ENCODE measurements at places on chromosomes 4 and X.

GRCh38 chrX:21174439-21174838 lies 199.8 kb upstream of the CNKSR2 start:
- H3K27me3 ChIP-seq, result no peaks in the 10 kb centered on the region
- no peak overlapping the region for H3K27ac ChIP-seq
- H3K4me1 ChIP-seq, result no peaks in the 10 kb centered on the region
- no peaks in the 10 kb centered on the region for H3K36me3 ChIP-seq
- no peak overlapping the region for H3K4me3 ChIP-seq

GRCh38 chr4:113256946-113257345 lies 207.5 kb downstream of the ANK2 start:
- no peak overlapping the region for H3K27ac ChIP-seq
- DNase-seq, result no peak
- no peaks in the 10 kb centered on the region for H3K27me3 ChIP-seq
- no peaks in the 10 kb centered on the region for H3K36me3 ChIP-seq
- H3K4me1 ChIP-seq, result no peaks in the 10 kb centered on the region

DNA sequence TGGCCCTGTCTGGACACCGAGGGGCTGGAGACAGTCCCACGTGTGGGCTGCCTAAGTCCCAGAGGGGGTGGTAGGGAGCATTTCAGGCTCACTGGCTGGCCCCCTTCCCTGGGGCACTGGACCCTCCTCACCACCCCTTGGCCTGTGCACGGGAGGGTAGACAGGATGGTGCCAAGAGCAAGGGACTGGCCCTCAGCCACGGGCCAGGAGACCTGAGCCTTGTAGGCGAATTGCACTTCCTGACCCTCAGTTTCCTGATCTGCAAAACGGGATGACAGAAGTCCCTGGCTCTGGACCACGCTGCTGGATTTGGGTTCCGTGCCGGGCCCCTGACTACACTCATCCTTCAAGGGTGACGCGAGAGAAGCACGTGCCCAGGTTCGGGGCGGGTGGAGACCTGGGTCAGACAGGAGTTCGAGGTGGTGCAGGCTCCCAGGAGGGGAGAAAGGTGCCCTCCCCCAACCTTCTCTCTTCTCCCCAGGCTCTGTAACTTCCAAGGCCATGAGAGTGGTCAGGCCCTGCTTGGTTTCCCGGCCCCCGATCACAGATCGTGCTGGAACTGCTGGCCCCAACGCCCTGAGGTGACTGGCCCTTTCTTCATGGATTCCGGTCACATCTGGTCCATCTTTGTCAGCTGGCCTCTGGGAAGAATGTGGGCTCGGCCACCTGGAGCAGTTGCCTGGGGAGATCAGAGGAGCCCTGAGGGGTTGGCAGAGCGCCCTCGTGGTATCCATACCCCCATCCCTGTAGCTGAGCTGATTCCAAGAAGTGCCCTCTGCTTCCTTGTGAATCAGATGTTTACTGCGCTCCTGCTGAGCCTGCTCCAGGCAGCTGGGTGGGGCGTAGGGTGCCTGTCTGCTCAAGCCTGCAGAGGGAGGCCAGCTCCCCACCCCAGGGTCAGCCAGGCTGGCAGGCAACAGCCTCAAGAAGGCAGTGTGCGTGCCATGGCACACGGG lies 3.3 kb downstream of the SH3BP2 start:
- no peak for DNase-seq
- H3K27ac ChIP-seq, result no peak overlapping the region
- no peak overlapping the region for H3K4me3 ChIP-seq
- peaks cover 33% of the 10 kb centered on the region for H3K4me1 ChIP-seq
- no peaks in the 10 kb centered on the region for H3K36me3 ChIP-seq

GRCh38 chr4:184434501-184435066 lies 39.8 kb downstream of the IRF2 start:
- H3K27ac ChIP-seq, result no peak overlapping the region
- DNase-seq, result no peak
- no peaks in the 10 kb centered on the region for H3K36me3 ChIP-seq
- H3K4me1 ChIP-seq, result peaks cover 11% of the 10 kb centered on the region
- no peaks in the 10 kb centered on the region for H3K27me3 ChIP-seq
- H3K4me3 ChIP-seq, result no peak overlapping the region

DNA sequence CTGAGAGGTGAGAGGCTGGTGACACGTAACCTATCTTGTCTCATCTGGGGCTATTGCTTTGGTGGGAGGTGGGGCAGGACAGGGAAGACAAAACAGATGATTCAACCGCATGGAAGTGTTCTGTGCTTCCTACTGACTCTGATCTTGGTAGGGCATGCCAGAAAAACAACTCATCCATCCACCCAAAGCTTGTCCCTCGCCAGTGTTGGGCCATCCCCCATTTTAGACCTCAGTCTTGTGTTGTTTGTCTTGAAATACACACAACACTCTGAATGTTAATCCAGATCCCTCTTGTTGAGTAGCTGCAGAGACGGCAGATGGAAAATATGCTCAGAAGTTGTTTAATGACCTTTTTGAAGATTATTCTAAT lies 377 bp downstream of the CHRNA9 start:
- no peak overlapping the region for H3K27ac ChIP-seq
- H3K36me3 ChIP-seq, result no peaks in the 10 kb centered on the region
- no peak for DNase-seq
- H3K4me3 ChIP-seq, result no peak overlapping the region
- H3K27me3 ChIP-seq, result no peaks in the 10 kb centered on the region
- H3K4me1 ChIP-seq, result no peaks in the 10 kb centered on the region

DNA sequence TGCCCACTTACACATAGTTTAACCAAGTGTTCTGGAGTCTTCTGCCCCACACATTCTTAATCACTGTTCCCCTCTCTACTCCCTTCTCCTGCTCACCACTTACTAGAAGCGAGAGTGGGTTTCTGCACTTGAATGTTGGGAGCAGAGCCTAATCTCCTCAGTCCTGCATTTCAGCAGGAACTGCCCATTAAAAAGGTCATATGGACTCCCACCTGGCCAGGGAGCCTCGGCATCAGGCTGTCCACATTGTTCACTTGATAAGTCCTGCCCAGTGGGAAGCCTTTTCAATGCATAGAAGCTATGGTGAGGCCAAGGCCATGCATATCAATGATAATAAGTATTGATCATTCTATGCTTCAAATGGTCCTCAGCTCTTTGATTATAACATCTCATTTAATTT lies 144.3 kb downstream of the LDB2 start:
- H3K4me1 ChIP-seq, result no peaks in the 10 kb centered on the region
- H3K4me3 ChIP-seq, result no peak overlapping the region
- H3K27ac ChIP-seq, result no peak overlapping the region
- H3K36me3 ChIP-seq, result no peaks in the 10 kb centered on the region
- H3K27me3 ChIP-seq, result no peaks in the 10 kb centered on the region

DNA sequence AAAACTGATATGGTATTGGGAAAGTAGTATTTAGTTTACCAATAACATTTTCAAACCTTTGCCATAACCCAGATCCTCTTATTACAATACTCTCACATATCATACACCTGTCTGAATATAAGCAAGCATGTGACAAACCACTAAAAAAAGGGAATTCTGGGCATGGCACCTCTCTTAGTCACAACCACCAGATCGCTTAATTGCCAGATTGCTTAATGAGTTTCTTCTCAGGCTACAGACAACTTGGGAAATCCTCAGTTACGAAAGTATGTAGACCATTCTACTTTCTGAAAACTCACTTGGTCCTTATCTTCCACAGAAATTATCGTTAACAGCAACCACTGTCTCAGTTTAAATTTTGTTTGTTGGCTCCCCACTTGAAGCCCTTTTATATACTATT lies 2.1 kb downstream of the NAF1 start:
- no peak for DNase-seq
- no peaks in the 10 kb centered on the region for H3K27me3 ChIP-seq
- peaks cover 45% of the 10 kb centered on the region for H3K36me3 ChIP-seq
- H3K4me3 ChIP-seq, result peak overlapping the region; percentile 75

DNA sequence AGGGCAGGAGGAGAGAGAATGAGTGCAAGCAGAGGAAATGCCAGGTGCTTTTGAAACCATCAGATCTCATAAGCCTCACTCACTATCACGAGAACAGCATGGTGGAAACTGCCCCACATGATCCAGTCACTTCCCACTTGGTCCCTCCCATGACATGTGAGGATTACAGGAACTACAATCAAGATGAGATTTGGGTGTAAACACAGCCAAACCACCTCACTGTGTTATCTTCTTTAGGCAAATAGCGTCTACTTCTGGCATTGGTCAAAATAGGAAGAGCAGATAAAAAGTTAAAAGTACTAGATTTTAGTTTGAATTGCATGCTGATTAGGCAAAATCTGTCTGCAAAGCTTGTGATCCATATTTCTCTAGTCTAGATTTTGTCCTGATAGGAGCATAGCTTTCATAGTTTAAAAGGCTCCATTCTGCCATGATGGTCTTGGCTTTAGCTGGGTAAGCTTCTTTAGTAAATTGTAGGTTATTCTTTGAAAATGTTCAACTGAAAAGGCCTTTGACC lies 267.5 kb downstream of the NKX6-1 start:
- no peak overlapping the region for H3K27ac ChIP-seq
- no peak overlapping the region for H3K4me3 ChIP-seq
- no peak for DNase-seq
- no peaks in the 10 kb centered on the region for H3K4me1 ChIP-seq
- H3K36me3 ChIP-seq, result no peaks in the 10 kb centered on the region

- H3K27ac ChIP-seq, result no peak overlapping the region
- H3K27me3 ChIP-seq, result no peaks in the 10 kb centered on the region
- no peaks in the 10 kb centered on the region for H3K4me1 ChIP-seq
- peak; percentile 84 for DNase-seq
Measured at GRCh38 chr4:17324386-17324830, 187.5 kb downstream of the QDPR start.

DNA sequence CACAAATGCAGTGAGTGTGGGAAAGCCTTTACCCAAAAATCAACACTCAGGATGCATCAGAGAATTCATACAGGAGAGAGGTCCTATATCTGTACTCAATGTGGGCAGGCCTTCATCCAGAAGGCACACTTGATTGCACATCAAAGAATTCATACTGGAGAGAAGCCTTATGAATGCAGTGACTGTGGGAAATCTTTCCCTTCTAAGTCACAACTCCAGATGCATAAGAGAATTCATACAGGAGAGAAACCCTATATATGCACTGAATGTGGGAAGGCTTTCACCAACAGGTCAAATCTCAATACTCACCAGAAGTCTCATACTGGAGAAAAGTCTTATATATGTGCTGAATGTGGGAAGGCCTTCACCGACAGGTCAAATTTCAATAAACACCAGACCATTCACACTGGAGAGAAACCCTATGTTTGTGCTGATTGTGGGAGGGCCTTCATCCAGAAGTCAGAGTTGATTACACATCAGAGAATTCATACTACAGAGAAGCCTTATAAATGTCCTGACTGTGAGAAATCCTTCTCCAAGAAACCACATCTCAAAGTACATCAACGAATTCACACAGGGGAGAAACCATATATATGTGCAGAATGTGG lies 79.3 kb downstream of the ZNF81 start:
- peaks cover 11% of the 10 kb centered on the region for H3K36me3 ChIP-seq
- H3K4me1 ChIP-seq, result no peaks in the 10 kb centered on the region
- no peak for DNase-seq
- no peak overlapping the region for H3K4me3 ChIP-seq
- no peaks in the 10 kb centered on the region for H3K27me3 ChIP-seq
- no peak overlapping the region for H3K27ac ChIP-seq

- no peaks in the 10 kb centered on the region for H3K27me3 ChIP-seq
- no peaks in the 10 kb centered on the region for H3K4me1 ChIP-seq
- no peak within 1 kb of the TSS for H3K27ac ChIP-seq
Measured at GRCh38 chr4:37244583-37245390, at the start of gene NWD2. TSS of gene NWD2 (plus strand) at chr4:37244743. CDS start at chr4:37245068, 325 bp downstream.

DNA sequence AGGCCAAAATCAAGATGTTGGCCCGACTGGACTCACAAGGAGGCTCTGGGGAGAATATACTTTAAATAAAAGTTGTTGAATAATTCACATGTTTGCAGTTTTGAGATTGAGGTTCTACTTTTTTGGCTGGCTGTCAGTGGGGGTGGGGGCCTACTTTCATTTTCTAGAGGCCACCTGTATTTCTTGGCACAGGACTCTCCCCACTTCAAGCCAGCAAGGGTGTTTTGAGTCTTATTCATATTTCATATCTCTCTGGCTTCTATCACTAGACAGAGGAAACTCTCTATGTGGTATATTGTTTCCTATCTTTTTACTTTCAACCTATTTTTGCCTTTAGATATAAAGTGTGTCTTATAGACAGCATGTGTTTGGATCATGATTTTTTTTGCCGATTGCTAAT lies 266.4 kb downstream of the PRR32 start:
- H3K27ac ChIP-seq, result no peak overlapping the region
- H3K4me3 ChIP-seq, result no peak overlapping the region

DNA sequence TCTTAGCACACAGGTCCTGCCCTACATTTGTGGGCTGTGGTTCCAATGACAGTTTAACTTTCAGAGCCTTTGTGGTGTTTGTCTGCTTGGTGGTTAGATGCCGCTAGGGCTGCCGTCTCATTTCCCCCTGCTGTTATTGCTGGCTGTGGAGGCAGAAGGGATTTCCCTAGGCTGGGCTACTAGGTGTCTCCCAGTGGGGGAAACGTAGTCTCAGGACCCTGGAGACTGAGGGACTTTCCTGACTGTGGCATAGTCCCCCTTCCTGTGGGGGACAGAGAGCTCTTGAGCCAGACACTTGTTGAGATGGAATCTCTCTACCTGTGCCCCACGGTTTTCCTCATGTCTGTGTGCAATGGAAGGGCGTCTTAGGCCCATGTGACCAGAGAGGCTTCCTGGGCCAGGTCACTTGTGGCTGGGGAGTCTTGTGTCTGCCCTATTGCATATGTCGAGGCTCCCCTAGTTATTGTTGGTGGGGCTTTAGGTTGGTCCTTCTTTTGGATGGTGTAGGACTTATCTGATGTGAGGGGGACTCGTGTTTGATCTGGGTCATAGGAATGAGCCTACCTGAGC lies 68.2 kb downstream of the ARHGAP10 start:
- H3K4me3 ChIP-seq, result no peak overlapping the region
- H3K36me3 ChIP-seq, result no peaks in the 10 kb centered on the region
- H3K27ac ChIP-seq, result no peak overlapping the region
- DNase-seq, result no peak

- H3K4me1 ChIP-seq, result no peaks in the 10 kb centered on the region
- no peak overlapping the region for H3K4me3 ChIP-seq
- no peaks in the 10 kb centered on the region for H3K36me3 ChIP-seq
- H3K27ac ChIP-seq, result no peak overlapping the region
- no peaks in the 10 kb centered on the region for H3K27me3 ChIP-seq
Measured at GRCh38 chr4:8542776-8543525, 37.2 kb upstream of the GPR78 start.

DNA sequence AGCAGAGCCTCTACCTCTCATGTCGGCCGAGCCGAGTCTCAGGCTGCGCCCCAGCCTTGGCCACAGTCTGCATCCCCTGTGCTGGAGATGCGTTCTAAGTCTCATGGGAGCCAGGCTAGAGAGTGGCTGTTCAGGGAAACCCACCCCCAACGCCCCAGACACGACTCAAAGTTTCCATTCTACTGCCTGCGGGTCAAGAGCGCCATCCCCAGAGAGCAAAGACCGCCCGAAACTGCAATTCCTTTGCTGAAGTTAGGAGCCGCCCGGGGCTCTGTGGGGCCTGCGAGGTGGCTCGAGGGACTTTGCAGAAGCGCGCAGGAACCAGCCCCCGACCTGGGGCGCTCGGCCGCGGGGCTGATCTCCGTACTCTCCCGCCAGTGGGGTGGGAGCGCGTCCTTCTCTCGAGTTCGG lies 10.0 kb upstream of the ELF4 start:
- peak overlapping the region; percentile 60 for H3K4me3 ChIP-seq
- H3K27me3 ChIP-seq, result no peaks in the 10 kb centered on the region
- no peak overlapping the region for H3K27ac ChIP-seq
- no peaks in the 10 kb centered on the region for H3K36me3 ChIP-seq
- H3K4me1 ChIP-seq, result peaks cover 36% of the 10 kb centered on the region
- DNase-seq, result peak; percentile 68

GRCh38 chrX:65688403-65688871 lies 21.0 kb downstream of the MSN start:
- H3K4me1 ChIP-seq, result peaks cover 89% of the 10 kb centered on the region
- H3K4me3 ChIP-seq, result no peak overlapping the region
- H3K27ac ChIP-seq, result peak overlapping the region; percentile 1
- no peaks in the 10 kb centered on the region for H3K27me3 ChIP-seq
